GM12878 (cell line): ENCODE measurements at places on chromosomes 2 and 18.

GRCh38 chr2:88857951-88858411 lies 166.5 kb downstream of the RPIA start:
- no peak for DNase-seq

GRCh38 chr2:102749938-102750337 lies 11.9 kb upstream of the TMEM182 start:
- no peak for DNase-seq

DNA sequence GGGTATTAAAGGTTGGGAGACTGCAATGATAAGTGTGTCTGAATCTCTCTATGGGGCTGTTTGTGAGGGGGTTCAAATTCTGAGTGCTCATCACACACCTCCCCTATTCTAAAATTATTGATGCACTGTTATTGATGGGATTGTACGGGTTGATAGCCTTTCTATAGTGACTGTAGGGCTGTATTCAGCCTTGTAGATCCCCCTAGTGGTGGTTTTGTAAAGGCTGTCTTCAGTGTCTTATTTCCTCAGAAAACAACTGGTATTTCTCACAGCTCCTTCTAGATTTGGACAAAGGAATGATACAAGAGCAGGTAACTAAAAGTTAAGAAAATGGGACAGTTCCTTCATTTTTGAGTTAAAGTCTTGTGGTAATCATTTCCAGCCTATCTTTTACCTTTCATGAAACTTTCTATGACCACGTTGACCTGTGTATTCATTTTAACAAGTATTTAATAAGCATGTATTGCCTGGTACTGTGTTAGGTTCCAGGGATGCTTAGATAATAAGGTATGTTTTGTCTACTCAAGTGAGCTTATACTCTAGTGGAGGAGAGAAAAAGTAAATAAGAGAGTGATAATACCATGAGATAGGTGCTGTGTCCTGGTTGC lies 21.2 kb downstream of the SMAD4 start:
- no peak for DNase-seq

DNA sequence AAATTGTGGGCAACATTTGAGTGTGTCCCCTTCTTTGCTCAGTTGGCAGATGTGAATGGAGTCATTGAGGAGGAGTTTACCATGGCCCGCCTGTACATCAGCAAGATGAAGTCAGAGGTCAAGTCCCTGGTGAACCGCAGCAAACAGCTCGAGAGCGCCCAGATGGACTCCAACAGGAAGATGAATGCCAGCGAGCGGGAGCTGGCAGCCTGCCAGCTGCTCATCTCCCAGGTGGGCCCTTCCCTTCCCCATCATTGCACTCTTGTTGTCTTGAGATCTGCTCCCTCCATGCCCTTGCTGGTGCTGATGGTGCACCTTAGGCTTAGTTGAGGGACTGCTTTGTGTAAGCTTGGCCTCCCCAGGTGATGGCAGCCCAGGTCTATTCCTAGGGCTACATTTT lies 47.5 kb upstream of the LYPD6B start:
- DNase-seq = no peak

DNA sequence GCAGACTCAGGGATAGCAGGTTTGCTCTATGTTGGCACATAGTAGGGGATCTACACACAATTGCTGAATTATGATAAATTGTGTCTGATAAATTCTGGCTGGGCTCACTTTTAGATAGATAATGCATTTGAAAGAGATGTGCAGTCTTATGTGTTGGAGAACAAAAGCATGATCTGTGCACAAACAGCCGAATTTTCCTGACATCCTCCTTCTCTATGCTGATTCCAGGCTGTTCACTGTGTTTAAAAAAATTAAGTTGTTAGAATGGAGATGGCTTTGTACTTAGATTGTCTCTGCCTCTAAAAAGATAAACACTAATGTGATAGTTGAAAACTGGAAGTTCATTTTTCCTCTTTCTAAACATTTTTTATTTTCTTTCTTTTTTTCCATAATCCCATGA lies 2.1 kb downstream of the CERS6 start:
- DNase-seq = no peak

GRCh38 chr2:24972315-24972961 lies 683 bp upstream of the DNAJC27 start:
- DNase-seq = peak; percentile 25

DNA sequence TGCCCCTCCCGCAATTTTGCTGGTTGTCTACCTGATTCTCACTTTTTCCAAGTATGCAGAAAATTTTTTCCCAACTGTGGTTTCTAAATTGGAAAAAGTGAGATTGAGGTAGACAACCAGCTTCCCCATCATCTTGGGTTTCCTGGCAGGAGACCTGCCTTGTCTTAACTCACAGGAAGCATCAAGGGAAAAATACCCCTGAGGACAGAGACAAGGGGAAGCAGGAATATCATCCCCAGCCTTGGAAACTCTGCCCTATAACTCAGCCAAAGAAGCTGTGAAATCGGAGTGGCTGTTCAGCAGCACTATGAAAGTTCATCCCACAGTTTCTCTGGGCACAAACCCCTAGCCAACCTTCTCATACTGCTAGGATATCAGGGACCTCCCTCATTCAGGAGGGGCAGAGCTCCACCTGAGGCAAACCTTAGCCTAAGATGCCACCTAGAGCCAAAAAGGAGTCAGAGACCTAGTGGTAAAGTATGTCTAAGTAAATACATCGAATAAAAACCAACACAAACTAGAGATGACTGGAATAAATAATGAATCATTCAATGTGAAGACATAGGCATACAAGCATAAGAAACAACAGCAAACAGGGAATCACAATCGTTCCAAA lies 68.2 kb downstream of the ZSWIM2 start:
- DNase-seq = no peak

GRCh38 chr2:61410185-61410584 lies 60.7 kb downstream of the USP34 start:
- DNase-seq = no peak

GRCh38 chr2:89837962-89838625 lies 1146.6 kb downstream of the RPIA start:
- no peak for DNase-seq

- no peak for DNase-seq
Measured at GRCh38 chr18:49030138-49030537, 79.4 kb upstream of the SMAD7 start.

GRCh38 chr2:15640261-15640711 lies 48.6 kb downstream of the DDX1 start:
- no peak for DNase-seq

DNA sequence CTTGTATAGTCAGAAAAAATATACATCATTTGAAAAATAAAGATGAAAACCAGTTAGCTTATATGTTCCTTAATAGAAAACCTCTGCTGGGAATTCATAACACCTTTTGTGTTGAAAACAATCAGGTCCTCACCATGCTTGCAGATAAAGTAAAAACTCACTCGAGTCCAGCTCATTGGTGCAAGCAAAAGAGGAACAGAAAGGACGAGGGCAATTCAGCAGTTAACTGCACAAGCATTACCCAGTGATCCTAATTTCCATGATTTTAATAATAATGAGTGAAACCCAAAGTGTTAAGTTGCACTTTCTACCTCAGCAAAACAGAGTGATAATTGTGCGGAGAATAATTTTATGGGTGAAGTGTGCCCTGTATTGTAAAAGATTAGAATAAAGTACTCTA lies 839.9 kb downstream of the BCL11A start:
- no peak for DNase-seq

DNA sequence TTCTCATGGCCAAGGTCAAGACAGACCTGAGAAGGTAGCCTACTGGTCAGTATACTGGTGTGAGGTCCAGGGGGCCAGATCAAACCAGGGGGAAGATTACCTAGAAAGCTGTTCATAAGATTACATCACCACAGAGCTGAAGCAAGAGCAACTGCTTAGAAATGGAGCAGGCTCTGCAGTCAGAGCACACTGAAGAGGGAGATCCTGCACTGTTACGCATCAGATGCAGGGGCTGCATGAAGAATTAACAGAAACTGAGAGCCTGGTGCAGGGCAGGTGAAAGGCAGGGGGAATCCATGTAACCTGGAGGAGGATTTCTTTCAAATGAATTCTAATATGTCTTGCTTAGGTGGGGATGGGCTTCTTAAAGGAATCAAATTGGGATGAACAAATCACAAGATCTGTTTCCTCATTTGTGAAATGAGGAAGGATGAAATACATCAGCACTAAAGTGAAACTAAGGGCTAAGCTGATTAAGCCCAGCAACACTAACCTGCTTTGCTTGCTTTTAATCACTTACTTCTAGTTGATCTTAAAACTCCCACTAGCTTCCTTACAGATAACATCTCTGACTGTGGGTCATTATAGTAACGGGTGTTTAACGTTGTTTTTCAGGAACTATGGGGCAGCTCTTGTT lies 74.3 kb upstream of the ADAM23 start:
- DNase-seq = no peak

GRCh38 chr18:74567822-74568221 lies 29.8 kb upstream of the ZNF407 start:
- no peak for DNase-seq

DNA sequence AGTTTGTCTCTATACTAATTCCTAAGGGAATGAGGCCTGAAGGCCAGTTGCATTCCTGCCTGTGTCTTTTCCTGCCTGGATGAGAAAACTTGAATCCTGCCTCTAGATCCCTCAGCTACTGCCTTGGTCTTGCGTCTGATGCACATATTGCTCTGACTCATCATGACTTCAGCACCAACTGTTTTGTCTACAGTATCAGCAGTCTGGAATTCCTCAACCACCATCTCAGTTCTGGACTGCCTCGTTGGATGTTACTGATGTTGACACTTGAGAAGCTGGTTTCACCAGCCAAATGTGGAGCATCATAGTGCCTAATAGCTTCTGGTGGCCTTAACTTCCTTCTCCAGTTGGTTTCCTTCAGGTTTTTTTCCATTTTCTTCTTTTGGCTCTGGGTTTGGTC lies 211.0 kb downstream of the CTNNA2 start:
- DNase-seq = no peak

DNA sequence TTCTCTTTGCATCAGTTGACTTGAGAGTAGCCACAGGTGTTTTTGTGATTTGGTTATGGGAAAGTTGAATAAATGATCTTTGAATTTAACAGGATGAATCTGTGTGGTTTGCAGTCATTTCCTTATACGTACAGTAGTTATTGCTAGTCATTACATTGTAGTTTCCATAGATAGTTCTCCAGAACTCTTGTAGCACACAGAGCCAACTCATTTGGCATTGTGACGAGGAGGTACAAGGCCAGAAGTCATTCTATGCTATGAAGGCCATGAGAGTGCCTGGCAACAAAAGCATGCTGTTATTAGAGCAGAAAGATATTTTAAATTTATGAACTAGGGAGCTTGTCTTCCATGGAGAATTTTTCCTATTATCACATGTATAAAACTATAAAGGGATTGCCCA lies 973.0 kb upstream of the CHAC2 start:
- no peak for DNase-seq

- no peak for DNase-seq
Measured at GRCh38 chr2:240310201-240310600, 125.3 kb upstream of the GPC1 start.

GRCh38 chr2:201084863-201085262 lies 13.1 kb downstream of the NDUFB3 start:
- DNase-seq = no peak
